ENCODE measurements at places on chromosomes 1 and 21.

- DNase-seq = no peak
These were observed 4.8 kb downstream of the TP73 start for GRCh38 chr1:3657096-3657475.

DNA sequence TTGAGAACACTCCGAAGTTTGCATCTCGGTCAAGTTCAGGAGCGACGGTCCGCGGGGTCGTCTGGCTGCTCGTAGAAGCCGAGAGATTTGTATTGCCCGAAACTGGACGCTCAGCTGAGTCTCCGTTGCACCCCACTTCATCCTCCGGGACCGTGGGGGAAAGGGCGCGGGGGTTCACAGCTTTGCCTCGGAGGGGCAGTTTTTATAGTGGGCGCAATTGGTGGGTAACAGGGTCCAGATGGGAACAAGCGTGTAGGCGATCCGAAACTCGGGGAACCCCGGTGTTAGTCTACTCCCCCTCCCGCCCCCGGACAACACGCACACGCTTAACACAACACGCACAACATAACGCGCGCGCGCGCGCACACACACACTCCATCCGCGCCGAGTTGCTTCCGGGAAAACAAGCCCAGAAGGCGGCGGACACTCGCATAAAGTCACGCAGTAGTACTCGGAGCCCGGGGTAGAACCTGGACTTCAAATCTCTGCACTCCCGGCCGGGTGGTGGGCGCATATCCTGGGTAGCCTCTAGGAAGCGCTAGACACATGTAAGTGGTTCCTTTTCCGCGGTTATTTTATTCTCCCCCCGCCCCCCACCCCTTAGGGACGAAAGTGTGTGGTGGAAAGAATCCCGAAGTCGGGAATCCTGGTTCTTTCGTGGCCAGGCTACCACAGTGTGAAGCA lies 1.1 kb upstream of the JUN start:
- peak; percentile 93 for DNase-seq

- peak; percentile 86 for DNase-seq
These were observed 8.4 kb upstream of the VCAM1 start for GRCh38 chr1:100710906-100711682.

- peak; percentile 94 for DNase-seq
These were observed 5.2 kb downstream of the CCN1 start for GRCh38 chr1:85585799-85586198.

- DNase-seq = no peak
These were observed 17.4 kb upstream of the DDOST start for GRCh38 chr1:20678599-20678998.

DNA sequence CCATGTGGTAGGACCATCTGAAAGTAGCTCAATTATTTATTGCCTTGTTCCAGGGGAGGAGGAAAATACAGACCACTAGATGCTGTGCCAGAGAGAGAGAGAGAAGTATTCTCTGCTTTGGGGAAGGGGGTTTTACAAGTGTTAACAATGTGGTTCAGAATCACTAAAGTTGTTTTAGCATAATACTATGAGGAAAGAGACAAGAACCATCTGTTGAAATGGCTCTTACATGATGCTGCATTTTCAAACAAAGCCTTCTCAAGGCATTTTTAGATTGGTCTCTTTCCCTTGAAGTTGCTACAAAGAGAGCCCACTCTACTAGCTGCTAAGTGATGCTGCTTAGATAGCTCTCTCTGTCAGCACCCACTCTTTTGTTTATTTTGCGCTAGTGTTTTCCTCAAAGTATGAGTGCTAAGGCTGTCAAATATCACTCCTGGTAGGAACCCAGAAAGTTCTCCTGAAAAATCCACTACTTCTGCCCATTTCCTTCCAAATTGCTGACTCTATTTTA lies 255.1 kb downstream of the NFIA start:
- peak; percentile 16 for DNase-seq

DNA sequence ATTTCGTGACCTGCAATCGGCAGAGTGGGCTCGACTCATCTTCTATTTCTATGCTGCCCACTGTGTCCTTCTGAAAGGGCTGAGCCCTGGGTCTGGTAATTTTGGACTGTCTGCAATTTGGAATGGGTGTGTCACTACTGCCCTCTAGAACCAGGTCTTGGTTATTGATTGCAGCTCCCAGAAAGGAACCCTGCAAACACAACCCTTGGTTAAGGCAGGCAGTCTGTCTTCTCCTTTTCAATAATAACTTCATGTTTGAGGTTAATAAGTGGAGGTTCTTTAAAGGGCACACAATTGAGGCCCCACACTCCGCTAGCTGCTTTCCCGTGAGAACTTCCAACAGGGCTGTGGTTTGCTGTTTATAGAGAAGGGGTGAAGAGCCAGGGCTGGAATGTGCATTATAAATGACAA lies 79.9 kb upstream of the LYST start:
- peak; percentile 73 for DNase-seq

DNA sequence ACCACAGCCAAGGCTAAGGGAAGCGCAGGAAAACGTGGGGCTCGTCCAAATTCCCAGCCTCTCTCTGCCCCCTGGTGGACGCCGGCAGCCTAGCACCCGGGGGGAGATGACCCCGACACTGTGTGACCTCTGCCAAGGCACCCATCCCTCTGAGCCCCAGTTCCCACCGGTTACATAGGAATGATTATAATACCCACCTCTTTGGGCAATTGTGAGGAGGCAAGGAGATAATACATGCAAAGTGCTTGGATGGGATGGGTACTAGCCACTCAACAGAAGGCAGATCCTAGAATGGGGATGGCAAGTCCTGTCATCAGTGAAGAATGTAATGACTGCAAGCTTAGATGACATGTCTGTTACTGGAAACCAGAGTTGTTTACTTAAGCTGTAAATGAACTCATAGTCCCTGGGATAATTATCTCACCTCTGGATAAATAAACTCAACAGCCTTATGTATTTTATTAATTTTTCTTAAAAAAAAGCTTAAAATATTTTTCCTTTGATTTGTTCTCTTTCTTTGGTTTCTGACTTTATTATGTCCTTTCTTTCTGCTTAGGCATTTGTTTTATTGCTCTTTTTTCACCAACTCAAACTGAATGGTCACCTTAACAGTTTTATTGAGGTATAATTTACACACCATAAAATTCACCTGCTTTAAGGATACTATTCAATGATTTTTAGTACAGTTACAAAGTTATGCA lies 11.3 kb upstream of the BMP8B start:
- DNase-seq = peak; percentile 77

- no peak for DNase-seq
These were observed 42.1 kb upstream of the NEGR1 start for GRCh38 chr1:72324451-72324850.

GRCh38 chr1:31583082-31583994 lies 7.0 kb downstream of the TINAGL1 start:
- no peak for DNase-seq

DNA sequence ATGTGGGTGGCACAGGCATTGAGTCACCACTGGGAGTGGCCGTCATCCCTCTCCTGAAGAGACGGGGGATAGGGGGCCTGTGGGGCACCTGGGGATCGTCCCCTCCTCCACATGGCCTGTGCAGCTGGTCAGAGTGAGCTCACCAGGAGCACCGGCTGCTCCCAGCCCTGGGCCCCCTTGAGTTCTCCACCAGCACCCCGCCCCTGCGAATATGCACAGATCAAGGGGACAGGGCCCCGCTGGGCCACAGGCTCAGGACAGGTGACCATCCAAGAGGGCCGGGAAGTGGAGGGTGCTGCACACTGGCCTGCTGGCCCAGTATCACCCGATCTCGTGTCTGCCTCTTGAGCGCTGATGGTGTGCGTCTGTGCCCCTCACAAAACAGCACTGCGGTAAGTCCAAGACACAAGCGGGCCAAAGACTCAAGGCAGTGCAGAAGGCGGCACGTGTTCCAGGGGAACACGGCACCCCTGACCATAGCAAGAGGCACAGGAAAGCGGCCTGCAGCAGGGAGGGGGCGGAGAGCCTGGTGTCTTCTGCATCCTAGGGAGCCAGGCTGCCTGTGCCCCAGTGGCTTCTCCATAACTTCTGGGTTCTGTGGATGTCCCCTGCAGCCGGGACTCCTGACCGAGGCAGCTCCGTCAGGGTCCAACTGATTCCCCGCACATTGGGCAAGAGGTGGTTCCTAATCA lies 18.1 kb upstream of the TSPEAR start:
- no peak for DNase-seq

- DNase-seq = no peak
These were observed 178.0 kb upstream of the GALNT2 start for GRCh38 chr1:229889031-229889517.

DNA sequence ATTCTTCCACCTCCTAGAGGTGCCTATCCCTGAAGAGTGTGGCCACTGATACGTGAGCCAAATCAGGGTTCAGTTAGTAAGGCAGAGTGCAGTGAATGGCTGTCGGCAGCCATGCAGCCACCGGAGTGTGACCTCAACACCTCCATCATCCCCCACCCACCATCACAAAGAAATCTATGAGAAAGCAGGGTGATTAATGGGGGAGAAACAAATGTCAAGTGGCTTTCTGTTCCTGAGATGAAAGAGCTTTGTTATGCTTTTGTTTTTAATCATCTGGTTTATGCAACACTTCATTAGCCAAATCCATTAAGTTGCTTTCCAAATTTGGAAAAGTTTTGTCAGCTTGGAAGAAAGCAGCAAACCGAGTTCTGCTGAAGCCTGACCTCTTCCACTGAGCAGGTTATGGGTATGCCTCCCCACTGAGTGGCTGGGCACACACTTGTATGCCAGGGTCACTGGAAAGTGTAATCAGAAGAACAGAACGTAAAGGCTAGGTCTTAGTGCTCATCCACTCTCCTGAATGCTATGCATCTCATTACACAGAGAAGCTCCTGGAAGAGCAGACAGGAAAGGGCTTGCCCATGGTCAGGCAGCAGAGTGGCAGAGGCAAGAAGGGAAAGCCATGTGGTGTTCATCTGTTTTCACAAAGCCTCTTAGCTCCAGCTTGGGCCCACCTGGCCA lies 57.1 kb upstream of the ATP1B1 start:
- DNase-seq = no peak

DNA sequence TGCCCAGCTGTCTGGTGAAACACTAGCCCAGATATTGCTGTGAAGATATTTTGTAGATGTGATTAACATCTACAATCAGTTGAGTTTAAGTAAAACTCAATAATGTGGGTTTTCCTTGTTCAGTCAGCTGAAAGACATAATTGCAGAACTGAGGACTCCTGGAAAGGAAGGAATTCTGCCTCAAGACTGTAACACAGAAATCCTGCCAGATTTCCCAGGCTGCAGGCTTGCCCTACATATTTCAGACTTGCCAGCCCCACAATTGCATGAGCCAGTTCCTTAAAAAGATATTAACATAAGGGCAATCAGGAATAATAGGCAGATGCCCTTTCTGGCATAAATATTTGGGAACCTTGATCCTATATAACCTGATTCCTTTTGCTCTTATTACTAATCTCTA lies 14.2 kb upstream of the NIBAN1 start:
- DNase-seq = no peak

DNA sequence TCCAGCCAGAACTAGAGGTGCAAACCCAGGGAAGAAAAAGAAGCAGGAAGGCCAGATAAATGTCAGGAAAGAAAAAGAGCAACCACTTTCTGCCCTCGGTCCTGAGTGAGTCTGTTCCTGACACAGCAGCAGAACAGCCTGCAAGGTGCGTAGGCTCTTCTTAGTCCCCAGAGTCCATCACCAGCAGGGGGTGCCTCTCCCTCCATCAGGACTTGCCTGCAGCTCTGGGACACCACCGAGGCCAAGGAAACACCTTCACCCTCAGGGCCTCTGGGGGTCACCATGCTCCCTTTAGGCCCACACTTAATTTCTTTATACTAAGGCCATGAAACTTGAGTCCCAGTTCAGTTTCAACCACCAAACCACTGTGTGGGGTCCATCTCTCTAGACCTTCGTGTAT lies 43.7 kb upstream of the NFASC start:
- DNase-seq = no peak

DNA sequence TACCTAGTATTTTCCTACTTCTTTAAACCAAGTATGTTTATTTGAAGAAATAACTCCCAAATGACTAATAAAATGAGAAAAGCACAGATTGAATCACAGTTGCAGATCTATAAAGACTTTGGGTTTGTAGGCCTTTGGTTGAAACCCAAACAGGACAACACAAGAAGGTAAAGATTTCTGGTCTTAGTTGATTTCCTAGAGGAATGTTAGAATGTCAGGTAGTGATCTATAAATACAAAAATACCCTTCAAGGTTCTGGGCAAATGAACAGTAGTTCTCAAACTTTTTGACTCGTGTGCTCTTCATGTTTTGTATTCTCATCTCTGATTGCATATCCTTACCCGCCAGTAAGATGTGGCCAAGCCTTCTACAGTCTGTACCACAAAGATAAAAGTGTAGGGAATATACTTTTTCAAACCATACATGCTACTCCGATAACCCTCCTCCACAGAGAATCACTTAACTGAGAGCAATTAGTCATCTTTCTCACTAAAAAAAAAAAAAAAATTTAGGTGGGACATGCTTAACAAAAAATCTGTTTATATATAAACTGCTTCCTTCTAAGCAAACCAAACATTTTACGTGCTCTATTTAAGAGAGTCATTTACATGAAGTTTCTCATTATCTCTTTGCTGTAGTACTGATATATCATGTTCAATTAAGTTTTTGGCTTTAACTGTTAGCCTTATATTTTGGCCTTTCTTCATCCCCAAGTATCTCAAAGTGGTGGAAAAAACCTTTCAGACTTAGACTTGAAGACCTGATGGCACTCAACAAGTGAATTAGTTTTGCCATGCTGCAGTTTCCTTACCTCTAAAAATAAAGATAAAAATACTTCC lies 36.0 kb downstream of the CNIH4 start:
- DNase-seq = no peak

GRCh38 chr1:230463760-230464159 lies 37.6 kb upstream of the PGBD5 start:
- DNase-seq = no peak
